ENCODE measurements at places on chromosomes 2 and 18.

DNA sequence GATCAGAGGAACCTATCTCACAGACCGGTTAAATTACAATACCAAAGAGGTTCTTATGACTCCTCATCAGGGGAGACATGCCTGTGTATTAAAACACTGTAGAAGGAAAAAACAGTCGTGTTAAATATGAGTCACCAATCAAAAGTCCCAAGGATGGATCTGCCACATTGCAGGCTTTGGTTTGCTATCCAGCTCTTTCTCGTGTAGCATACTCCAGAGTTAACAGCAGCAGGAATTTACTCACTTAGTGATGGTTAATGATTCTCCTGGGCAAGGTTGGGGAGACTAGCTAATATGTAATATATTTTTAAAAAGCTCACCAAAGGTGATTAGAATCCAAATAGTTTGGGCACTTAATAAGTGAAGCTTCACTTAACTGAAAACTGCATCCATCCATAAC, 109.7 kb downstream of the MBD5 start:
- no peak for DNase-seq

DNA sequence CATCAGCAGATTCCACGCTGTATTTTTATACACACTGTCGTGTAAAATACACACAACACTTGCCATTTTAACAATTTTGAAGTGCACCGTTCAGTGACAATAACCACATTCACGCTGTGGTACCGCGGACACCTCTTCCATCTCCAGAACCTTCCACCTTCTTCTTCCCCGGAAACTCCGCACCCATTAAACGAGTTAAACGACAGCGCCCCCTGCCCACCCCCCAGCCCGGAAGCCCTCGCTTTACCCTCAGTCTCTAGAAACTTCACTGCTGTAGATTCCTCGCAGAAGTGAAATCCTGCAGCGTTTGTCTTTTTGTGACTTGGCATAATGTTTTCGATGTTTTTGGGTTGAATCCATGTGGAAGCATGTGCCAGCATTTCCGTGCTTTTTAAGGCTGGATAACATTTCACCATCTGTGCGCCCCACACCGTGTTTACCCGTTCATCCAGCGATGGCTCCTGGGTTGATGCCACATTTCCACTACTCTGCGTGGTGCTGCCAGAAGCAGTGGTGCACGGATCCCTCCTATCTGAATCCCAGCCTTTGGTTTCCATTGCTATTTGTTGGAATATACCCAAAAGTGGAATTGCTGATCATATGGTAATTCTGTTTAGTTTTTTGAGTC, 32.0 kb upstream of the TMEM18 start:
- DNase-seq = no peak

GRCh38 chr2:189124175-189124574, 55.4 kb downstream of the COL5A2 start:
- no peak for DNase-seq

GRCh38 chr2:118221536-118222272, 133.4 kb downstream of the INSIG2 start:
- peak; percentile 68 for DNase-seq

- no peak for DNase-seq
These were observed 52.0 kb downstream of the PHLPP1 start for GRCh38 chr18:62767321-62767720.
